ENCODE measurements at places on chromosomes 11 and 22.

- DNase-seq, result no peak
Measured at GRCh38 chr22:50535113-50535512, 5.3 kb upstream of the TYMP start.

- no peak for DNase-seq
Measured at GRCh38 chr11:17164361-17165246, 43.2 kb downstream of the PIK3C2A start.

DNA sequence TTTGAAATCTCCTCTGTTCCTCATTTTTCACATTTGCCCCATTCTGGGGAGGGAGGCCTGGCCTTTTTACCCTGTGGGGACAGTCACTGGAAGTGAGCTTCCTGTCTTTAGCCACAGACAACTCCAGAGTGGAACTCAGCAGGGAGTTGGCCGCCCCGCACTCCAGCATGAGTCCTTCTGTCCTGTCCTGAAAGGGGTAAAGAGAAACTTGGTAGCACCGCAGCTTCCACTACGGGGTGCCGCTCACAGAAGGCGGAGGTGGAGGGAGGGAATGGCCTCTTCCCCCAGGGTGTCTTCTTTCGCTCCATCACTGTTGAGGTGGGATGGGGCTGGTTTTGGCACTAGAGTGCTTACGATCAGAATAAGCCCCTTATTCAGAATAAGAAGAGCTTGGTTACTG is 132.2 kb downstream of the ST3GAL4 start:
- no peak for DNase-seq

- DNase-seq, result peak; percentile 12
Measured at GRCh38 chr22:44181033-44181911, 547 bp downstream of the PARVG start.

DNA sequence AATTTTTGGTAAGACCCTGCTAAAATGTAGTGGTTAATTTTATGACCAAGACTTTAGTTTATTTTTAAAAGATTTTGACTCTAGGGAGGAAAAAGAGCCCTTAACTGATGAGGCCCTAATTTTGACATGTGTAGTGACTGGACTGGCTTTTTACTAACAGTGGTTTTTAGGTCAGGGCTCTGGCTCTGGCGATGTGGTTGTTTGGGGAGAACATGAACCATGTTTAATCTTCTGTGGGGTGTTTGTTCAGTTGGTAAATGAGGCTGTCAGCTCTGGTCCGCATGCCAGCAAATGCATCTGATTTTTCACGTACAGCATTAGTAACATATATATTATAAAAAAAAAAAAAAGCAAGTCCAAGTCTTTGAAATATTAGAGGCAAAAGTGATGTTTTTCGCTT is 104.3 kb downstream of the EXT2 start:
- DNase-seq, result no peak

- no peak for DNase-seq
Measured at GRCh38 chr11:125226706-125227105, 62.2 kb downstream of the PKNOX2 start.

- DNase-seq, result no peak
Measured at GRCh38 chr11:14852571-14853177, 39.4 kb downstream of the CYP2R1 start.

GRCh38 chr22:43560651-43561050 is 148.8 kb downstream of the MPPED1 start:
- DNase-seq, result no peak

GRCh38 chr11:44519989-44520737 is 45.3 kb upstream of the CD82 start:
- no peak for DNase-seq

- DNase-seq, result no peak
Measured at GRCh38 chr11:330307-330693, 9.6 kb upstream of the IFITM3 start.

GRCh38 chr22:40203572-40203971 is 25.8 kb downstream of the TNRC6B start:
- DNase-seq, result no peak

- DNase-seq, result no peak
Measured at GRCh38 chr22:37218399-37218770, 6.1 kb upstream of the SSTR3 start.

DNA sequence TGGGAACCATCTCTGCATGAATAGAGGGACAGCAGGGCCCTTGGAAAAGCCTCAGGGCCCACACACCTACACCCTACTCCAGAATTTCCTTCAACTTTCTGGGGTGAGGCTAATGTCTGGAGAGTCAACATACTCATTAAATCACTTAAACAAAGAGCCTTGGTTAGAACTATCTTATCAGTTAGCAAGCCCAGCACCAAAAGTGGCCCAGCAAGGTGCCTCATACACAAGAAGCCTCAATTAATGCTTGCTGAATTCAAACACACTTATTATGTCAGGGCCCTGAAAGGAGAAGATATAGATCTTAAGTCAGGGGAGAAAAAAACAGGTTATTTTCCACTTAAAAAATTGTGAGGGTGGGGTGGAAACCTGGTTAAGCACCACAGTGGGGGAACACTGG is 61.4 kb downstream of the C11orf58 start:
- DNase-seq, result no peak

GRCh38 chr11:17700991-17701390 is 18.4 kb upstream of the MYOD1 start:
- DNase-seq, result no peak

- DNase-seq, result no peak
Measured at GRCh38 chr11:47923667-47924066, 56.7 kb upstream of the PTPRJ start.

DNA sequence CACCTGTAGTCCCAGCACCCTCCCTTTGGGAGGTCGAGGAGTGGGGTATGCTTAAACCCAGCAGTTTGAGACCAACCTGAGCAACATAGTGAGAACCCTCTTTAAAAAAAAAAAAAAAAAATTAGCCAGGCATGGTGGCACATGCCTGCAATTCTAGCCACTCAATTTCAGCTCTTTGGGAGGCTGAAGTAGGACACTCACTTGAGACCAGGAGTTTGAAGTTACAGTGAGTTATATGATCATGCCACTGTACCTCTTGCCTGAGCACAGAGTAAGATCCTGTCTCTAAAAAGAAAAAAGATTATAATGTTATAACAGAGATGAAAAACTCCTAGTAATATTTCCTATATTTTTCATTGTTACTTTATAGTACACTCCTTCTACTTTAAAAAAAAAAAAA is 23.9 kb downstream of the PIK3C2A start:
- DNase-seq, result no peak

DNA sequence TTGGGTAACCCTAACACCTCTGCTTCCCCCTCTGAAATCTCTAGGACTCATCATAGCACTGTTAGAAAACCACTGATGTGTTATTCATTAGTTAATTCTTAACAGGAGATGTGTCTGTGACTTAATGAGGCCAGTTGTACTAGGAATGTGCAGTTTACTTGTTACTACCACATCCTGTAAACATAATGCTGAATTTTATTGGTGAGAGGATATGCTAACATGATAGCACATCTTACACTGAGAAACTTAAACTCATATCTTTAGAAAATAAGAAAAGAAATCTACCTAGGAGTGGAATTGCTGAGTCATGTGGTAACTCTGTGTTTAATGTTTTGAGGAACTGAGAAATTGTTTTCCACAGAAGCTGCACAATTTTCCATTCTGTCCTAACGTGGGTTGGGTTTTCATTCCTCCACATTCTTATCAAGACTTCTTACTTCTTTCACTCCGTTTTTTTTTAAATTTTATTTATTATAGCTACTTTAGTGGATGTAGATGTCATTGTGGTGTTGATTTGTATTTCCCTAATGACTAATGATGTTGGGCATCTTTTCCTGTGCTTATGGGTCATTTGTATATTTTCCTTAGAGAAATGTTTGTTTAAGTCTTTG is 33.7 kb downstream of the RNF121 start:
- no peak for DNase-seq

DNA sequence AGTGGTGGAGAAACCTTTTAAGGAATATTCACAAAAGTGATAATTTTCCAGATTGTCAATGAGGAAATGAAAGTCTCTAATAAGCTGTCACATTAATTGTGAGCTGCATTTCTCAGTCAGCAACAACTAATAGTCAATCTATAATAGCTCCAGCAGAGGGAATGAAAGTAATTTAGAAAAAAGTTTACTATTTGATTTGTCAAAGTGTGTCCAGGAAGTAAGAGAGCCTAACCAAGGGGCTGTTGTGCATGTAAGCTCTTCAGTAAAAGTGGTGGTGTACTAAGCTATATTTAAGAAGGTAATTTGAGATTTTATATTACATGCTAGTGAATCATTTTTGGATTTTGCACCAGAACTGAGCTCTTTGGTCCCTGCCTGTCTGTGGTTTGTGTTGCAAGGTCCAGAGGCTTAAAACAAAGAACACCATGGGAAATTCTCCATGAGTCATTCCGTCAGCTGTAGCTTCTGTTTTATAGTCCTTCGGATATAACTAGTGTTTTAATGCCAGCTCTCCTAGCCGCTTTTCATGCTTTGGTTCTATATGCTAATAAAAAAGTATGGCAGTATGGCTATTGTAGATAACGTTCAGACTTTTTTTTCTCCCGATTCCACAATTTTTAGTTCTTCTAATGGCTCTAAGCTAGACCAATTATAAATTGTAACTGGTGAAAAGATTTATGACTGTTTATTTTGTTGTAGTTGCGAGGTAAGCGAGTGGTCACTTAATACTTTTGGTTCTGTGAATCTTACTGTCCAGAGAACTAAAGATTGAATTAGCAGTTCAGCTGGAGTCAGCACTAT is 64.6 kb downstream of the ARHGEF12 start:
- no peak for DNase-seq

DNA sequence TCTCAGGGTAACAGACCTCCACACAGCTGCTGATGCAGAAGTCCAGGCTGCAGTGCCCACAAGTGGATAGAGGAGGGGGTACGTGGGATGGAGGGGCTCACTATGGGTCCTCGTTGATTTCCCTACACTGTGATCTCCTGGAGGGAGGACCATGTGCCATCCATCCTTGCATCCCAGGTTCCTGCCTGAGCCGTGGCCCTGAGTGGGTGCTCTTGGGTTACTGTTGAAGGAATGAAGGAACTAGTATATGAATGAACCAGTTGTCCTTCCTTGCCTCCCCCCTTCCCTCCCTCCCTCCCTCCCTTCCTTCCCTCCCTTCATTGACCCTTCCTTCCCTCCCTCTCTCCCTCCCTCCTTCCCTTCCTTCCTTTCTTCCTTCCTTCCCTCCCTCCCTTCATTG is 15.4 kb downstream of the APOBEC3B start:
- no peak for DNase-seq

GRCh38 chr22:33923660-33924246 is 3.5 kb upstream of the LARGE1 start:
- peak; percentile 75 for DNase-seq

DNA sequence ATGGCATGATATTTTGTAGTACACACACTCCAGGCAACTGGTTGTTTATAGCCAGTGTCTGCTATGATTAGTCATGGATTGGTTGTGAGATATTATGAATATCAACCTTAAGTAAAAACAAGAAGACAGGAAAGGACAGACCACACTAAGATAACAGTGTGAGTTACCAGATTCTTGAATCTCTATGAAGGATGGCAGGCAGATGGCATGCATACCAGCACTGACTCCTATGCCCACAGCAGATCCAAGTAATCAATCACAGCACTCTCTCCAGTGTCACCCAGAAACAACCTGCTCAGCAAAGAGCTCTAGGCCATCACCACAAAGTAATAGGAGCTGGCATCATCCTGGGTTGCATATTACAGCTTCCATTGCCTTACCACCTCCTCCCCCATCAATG is 116.6 kb downstream of the GALNT18 start:
- no peak for DNase-seq

- no peak for DNase-seq
Measured at GRCh38 chr11:90428836-90429235, 206.0 kb upstream of the CHORDC1 start.

DNA sequence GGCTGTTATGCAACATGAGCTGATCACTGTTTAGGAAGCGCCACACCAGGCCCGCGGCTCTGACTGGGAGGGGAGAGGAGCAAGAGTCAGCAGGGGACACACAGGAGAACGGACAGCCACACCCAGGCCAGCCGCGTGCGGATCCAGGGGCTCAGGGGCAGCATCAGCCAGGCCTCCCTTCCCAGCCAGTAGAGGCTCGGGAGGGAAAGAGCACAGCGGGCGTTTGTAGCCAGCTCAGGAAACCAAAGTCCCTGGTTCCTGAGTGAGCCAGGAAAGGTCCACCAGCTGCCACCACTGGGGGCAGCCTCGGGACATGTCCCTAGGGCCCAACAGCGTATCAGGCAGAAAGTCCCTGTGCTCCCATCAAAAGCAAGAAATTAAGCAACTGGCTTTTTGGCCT is 71.8 kb upstream of the PITPNB start:
- DNase-seq, result no peak

DNA sequence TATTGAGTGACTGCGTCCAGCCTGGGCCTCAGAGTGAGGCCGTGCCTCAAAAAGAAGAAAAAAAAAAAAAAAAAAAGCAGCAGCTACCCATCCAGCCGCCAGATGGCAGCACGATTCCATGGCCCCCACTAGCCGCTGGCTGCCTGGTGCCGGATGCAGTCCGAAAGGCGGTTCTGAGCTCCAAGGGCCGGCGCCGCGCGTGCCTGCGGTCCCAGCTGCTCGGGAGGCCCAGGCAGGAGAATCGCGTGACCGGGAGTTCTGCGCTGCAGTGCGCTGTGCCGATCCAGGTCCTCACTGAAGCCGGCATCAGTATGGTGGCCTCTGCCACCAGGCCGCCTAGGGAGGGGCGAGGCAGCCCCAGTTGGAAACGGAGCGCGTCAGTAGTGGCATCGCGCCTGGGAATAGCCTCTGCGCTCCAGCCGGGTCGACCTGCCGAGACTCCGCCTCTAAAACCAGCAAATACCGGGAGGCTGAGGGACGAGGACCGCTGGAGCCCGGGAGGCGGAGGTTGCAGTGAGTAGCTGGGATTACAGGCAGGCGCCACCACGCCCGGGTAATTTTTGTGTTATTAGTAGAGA is 19.3 kb downstream of the SCARF2 start:
- peak; percentile 74 for DNase-seq

DNA sequence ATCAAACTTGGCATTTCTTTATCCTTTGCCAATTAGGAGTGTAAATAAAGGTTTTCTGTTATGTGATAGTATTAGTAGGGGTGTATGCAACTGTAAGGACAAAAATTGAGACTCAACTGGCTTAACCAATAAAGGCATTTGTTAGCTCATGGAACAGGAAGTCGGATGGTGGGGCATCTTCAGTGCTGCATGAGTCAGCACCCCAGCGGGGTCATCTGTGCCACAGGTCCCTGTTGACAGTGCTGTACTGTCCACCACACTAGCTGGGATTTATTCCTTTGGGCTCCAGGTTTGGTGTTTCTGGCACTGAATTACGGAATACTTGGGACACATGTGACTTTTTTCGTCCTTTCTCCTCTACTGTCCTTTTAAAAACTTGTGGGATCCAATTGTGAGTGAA is 86.0 kb downstream of the PPP6R3 start:
- DNase-seq, result no peak

GRCh38 chr11:119722281-119722794 is 6.7 kb downstream of the NECTIN1 start:
- DNase-seq, result no peak

- DNase-seq, result no peak
Measured at GRCh38 chr11:93648158-93648557, 13.3 kb upstream of the CEP295 start.

GRCh38 chr11:11425806-11426205 is 72.8 kb upstream of the CSNK2A3 start:
- DNase-seq, result no peak
